ENCODE measurements at places on chromosomes 6 and 20.

GRCh38 chr6:165776691-165777090 is 113.7 kb upstream of the PDE10A start:
- no peak for DNase-seq

GRCh38 chr20:24102290-24102689 is 113.7 kb upstream of the GGTLC1 start:
- DNase-seq, result no peak

DNA sequence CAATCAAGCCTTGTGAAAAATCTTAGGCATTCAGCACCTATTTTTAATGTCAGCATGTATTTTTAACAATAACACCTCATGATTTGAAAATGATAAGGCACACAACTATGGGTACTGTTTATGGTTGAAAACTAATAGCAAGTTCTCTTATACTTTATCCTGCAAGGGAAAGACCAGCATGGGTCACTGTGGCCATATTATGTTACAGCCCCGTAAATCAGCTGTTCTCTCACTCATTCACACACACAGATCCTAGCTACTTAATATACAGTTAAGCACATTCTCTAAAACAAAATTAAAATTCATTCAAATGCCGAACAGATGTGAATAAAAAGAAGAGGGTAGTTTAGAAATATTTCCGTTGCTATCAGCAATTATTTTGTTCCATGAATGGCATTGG is 224.4 kb downstream of the OGFRL1 start:
- DNase-seq, result no peak

DNA sequence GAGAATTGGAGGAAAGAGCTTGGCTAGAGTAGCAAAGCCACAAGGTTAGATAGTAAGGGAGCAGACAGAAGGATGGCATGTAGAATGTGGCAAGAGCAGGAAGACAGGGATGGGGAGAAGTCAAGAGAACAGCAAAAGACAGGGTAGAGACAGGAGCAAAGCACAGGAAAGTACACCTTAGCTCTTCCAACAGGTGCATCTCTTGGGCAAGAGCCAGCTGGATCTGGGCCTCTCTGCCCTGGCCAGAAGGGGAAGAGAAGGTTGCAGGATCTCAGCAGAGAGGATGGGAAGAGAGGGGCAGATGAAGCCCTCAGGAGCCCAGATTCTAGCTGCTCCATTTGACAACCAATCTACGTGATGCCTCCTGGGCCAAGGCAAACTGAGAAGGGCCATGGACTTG is 16.7 kb downstream of the SCUBE3 start:
- no peak for DNase-seq

- no peak for DNase-seq
These were observed 1.1 kb downstream of the AGPAT4 start for GRCh38 chr6:161272635-161273273.

GRCh38 chr20:16560661-16561060 is 12.6 kb downstream of the KIF16B start:
- no peak for DNase-seq

- DNase-seq, result no peak
These were observed 207.9 kb upstream of the MARCKS start for GRCh38 chr6:113649276-113649675.

- DNase-seq, result no peak
These were observed 1.8 kb upstream of the SPEF1 start for GRCh38 chr20:3783068-3783489.

- DNase-seq, result no peak
These were observed 26.5 kb downstream of the DAAM2 start for GRCh38 chr6:39818695-39819094.

GRCh38 chr6:9057937-9058336 is 622.6 kb upstream of the SLC35B3 start:
- DNase-seq, result no peak

- DNase-seq, result no peak
These were observed 10.0 kb downstream of the BICRAL start for GRCh38 chr6:42791706-42792320.

DNA sequence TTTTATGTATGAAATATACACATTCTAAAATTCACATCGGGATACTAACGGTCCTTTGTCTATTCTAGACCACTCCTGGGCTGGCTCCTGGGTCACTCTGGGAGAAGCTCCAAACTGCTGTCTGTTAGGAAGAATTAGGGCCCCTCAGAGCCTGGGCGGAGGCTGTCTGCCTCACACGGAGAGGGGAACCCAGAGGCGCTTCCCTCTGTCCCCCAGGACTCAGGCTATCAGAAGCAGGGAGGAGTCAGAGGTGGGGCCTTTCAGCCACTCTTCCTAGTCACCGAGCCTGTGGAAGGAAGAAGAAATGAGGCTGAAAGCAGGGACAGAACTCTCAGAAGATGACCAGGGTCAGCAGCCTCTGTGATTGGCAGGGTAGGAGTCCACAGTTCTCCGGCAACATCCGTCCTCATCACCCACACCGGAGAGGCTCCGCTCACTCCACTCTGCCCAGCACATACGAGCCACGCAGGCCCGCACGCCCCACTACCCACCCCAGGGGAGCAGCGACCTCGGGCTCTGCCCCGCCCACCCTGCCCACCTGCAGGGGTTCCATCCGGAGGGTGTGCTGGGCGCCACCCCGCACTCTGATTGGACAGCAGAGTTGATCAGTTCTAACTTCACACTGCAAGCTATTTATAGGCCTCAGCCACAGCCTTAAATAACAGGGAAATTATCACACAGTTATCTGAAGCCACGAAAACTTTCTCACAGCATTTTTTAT is 182.1 kb upstream of the AFDN start:
- no peak for DNase-seq

GRCh38 chr20:13271977-13272975 is 51.2 kb downstream of the ISM1 start:
- no peak for DNase-seq

DNA sequence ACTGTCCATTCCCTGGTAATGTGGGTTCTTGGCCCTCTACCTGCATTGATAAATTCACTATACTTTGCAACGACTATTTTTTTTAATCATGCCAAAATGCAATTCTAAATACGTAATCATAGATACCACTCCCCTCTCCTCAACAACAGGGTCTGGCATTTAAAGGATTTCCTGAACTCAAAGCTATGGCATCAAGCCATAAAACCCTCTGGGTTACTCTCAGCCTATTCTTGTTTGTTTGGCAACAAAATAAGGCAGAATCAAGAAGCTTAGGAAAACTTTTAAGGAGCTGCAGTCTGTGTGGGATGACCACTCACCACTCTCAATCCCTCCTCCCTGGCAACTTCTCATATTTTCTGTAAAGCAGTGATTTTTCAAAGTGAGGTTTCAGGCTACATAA is 669.9 kb upstream of the ID4 start:
- no peak for DNase-seq

DNA sequence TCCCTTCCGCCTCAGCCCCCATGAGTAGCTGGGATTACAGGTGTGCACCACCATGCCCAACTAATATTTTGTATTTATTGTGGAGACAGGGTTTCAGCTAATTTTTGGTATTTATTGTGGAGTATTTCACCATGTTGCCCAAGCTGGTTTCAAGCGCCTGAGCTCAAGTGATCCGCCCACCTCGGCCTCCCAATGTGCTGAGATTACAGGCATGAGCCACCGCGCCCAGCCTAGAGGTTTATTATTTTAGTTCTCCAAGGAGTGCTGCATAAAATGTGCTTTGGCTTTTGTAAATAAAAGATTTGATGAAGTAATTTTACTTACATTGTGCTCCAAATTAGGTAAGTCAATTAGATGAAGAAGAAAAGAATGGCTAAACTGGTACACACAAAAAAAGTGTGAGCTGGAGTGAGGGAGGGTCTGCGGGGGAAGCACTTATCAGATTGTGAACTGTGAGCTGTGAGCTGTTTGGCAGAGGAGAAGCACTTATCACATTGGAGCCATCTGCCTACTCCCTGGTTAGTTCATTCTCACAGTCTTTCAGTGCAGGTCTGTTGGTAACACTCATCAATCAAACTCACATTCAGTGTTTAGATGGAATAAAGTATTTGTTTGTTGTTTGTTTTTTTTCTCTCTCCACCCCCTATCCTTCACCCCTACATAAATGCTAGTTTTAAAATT is 398.0 kb downstream of the EPHA7 start:
- DNase-seq, result no peak

GRCh38 chr20:57076152-57076652 is 190.2 kb downstream of the BMP7 start:
- peak; percentile 28 for DNase-seq

- DNase-seq, result no peak
These were observed 9.1 kb downstream of the HIVEP2 start for GRCh38 chr6:142935553-142936517.

DNA sequence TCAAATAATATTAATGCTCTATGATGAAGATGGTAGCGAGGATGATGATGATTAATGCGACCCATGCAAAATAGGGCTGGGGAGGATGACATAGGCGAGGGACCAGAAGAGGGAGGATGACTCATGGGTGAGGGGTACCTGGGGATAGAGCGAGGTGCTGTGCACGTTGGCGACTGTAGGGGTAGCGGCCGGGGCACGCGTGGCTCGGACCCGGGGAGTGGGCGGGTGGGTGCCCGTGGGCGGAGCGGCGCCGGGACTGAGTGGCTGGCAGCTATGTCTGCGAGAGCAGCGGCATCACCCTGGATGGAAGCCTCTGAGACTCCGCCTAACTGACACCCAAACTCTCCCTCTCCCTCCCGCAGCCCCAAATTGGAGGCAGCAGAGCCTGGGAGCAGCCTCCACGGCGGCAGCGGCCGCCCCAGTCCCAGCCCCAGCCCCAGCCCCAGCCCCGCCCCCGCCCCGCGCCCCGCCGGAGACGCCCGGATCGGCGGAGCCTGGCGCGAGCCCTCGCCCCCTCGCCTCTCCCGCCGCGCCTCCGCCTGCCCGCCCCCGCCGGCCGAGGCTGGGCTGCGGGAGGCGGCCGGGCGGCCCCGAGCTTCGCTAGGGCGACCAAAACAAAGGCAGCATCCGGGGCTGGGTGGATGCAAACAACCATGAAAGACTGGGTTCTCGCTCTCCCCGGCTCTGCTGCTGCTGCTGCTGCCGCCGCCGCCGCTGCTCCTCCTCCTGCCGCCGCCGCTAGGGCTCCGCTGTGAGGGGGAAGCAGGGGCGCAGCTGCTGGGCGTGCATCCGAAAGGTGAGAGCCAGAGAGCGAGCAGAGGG is at the start of gene RIMS1:
RIMS1 (plus strand) TSS at position 367 of the 822 bp plus-strand sequence. CDS start 474 bp downstream, outside the sequence.
- no peak for DNase-seq

DNA sequence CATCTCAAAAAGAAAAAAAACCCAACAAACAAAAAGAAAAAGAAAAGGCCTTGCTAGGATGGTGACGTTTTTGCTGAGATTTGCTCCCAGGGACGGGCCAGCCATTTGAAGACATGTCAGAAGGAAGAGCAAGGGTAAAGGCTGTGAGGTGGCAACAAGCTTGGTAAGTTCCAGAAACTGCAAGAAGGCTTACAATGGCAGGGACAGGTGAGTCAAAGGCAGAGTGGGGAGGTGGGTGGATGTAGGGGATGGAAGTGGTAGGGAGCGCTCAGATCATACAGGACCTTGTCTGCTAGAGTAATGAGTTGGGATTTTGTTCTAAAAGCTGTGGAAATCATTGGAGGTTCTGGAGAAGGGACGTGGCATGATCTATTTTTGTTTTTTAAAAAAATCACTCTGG is 4.3 kb downstream of the KIF3B start:
- DNase-seq, result no peak

DNA sequence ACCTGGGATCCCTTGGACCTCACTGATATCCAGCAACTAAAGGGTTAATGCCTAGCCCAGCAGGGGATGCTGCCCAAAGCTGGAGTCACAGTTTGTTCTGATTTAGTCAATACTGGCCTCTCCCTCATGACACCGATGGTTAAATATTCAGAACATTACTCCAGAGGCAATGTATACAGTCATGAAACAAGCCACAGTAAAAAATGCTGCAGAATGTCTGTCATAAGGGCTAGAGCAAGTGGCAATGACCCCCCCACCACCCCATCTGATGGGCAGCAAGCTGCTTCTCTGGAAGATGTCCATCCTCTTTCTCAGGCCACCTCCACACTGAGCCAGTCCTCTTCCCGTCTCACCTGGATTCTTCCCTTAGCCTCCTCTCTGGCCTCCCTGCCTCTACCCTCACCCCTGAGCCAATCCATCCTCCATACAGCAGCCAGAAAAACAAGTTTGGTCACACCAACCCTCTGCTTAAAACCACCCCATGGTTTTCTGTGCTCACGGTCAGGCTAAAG is 99.0 kb upstream of the KCNG1 start:
- DNase-seq, result peak; percentile 5

- DNase-seq, result peak; percentile 7
These were observed 36.7 kb downstream of the LAMA2 start for GRCh38 chr6:128919412-128920180.

- no peak for DNase-seq
These were observed 25.4 kb upstream of the ZNF831 start for GRCh38 chr20:59138114-59138748.

DNA sequence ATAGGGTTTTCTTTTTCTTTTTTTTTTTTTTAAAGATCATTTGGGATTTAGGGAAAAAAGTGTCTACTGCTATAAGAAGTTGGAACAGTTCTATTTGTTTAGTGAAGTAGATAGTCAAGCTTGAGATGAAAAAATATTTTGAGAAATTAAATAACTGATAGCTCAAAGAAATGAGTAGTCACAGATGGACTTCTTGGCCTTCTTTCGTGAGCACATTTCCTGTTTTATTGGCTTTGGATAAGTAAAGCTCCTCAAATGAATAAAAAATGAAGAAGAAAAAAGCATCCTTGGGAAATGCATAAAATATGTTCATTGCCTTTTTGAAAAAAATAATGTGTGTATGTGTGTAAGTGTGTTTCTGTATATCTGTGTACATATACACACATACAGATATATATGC is 515.9 kb downstream of the GRIK2 start:
- DNase-seq, result no peak

DNA sequence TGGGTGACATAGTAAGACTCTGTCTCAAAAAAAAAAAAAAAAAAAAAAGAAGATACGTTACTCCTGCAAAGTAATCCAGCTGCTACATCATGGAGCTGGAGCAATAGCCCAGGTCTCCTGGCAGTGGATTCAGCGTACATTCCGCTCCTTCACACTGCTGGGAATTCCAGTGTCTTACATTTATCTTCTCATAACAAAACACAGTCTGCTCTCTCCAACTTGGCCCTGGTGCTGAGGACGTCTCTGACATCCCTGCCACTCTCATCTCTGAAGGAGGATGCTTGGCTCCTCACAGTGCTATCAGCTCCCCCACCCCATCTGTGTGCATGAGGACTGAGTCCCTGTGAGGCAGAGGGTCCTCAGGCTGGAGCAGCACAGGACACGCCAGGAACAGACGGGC is 529.8 kb downstream of the CD83 start:
- no peak for DNase-seq

DNA sequence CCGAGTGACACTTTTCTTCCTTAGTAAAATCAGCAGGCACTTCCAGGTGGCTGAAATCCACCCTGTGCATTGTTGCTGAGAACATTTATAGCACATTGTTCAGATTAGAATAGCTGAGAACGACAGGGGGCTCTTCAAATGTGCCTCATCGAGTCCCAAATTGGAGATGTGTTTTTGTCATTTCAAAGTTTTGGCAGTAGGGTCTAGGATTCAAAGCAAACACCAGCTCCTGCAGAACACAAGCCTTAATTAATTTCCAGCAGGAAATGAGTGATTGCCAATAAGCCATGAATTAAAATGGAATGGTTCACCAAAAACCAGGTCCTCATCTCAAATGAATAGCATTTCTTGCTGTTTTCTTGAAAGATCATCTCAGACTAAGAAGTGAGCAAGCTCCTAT is 171.6 kb downstream of the PLCB1 start:
- DNase-seq, result no peak

GRCh38 chr20:38373231-38373867 is 27.1 kb downstream of the LBP start:
- DNase-seq, result no peak
